Epithelial cell of prostate (primary cell): ENCODE measurements at places on chromosomes 13 and 19.

DNA sequence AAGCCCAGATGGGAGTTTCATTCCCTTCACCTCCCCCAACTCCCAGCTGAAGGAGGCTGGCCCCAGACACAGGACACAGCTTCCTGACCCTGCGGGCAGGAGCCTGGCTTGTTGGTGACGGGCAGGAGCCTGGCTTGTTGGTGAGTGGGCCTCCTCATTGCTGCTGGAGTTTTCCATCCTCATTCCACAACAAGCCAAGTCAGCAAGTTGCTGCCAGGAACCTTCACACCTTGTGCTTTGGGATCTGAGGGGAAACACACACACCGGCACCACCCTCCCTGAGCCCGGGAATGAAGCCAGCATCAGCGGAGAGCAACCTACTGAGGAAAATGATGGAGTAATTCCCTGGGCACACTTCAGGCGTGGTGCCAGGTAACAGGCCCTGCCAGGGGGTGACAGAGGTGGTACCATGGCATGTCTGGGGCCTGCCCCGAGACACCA lies 74.9 kb downstream of the ALOX5AP start:
- DNase-seq = no peak

DNA sequence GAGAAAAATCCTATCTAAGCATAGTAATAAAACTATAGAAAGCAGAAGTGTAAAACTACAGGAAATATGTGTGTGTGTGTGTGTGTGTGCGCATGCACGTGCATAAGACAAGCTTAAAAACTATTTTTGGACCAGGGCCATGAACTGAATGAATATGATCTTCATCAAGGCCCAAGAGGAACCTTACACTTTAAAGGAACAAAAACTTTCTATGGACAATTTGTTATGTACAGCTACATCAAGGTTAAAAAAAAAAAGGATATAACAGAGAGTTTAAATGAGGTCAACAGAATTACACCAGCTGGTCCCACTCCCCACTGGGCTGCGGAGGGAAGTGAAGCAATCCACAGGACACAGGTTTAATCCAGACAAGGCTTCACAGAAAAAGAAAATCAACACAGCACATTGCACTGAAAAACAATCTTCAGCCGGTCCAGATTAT lies 151.1 kb downstream of the LHFPL6 start:
- no peak for DNase-seq

GRCh38 chr19:1227304-1228054 lies 10.3 kb downstream of the CBARP start:
- no peak for DNase-seq

- DNase-seq = no peak
Observed at GRCh38 chr13:46124531-46124966, 19.7 kb upstream of the CPB2 start.

GRCh38 chr13:97119943-97120342 lies 102.2 kb upstream of the MBNL2 start:
- DNase-seq = no peak

DNA sequence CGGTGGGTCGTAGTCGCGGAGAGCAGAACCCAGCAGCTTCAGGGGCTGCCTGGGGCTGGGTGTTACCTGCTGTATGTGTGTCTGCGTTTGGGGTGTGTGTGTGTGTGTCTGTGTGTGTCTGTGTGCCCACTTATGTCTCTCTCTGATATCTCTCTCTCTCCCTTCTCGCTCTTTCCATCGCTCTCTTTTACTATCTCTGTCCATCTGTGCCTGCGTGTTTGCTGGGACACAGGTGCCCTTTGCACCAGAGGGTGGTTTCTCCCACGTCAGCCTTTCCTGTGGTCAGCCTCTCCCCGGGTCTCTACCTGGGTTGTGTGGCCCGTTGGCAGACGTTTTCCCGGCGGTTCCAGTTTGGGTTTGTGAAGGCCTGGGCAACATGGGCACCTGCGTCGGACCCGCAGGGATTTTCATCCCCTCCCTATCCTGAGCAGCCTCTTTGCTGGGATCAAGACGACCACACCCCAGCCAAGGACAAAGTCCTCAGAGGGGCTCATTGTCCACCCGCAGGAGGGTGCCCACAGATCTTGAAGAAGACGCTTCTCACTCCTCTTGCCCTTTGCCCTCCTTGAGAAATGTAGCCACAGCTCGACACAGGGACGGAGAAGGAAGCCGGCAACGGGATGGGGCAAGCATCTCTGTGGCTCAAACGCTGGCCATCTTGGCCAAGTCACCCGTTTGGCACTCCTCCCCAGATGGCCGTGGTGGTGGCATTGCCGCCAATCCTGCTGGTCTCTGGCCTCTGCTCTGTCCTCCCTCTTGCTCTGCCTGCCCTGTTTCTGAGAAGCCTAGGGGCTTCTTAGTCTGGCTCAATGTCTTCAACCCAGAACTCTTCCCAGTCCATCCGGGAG lies 43.3 kb downstream of the ZNF146 start:
- no peak for DNase-seq

- no peak for DNase-seq
Observed at GRCh38 chr19:44635581-44636438, 7.9 kb upstream of the PVR start.

- DNase-seq = no peak
Observed at GRCh38 chr13:112672651-112673284, 17.1 kb upstream of the ATP11A start.

- DNase-seq = no peak
Observed at GRCh38 chr13:53104136-53104535, 75.5 kb downstream of the OLFM4 start.

DNA sequence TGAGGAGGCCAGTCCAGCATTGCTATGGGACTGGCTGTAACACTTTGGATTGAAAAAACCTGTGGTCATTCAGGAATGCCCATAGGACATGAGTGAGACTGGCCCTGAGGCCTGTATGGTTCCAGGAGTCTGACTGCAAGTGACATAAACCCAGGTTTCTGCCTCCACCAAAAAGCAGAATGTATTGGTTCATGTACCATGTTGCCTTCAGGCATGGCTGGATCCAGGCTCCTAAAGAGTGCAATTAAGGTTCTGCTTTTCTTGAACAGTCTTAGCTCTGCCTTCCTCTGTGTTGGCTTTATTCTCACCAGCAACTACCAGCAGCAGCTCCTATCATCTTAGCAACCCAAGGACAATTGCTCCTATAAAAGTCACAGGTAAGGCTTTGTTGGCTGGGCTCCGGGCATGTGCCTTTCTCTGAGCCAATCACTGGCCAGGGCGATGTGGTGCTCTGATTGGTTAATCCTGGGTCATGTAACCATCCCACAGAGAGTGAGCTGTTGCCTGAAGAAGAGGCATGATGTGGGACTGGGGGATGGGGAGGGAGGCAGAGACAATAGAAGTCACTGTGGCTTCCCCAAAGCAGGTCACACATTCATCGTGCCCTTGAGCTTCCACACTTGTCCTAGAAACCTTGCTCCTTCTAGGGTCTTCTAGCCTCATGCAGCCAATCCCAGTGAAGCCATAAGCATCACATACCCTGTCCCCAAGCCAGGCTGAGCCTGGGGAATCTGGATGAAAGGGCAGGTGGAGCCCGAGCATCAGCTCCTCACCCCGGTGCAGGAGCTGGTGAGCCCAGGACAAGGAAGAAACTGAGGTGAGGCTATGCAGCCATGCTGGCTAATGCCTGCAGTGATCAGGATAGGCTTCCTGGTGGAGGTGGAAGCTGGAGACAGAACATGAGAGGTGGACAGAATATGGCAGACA lies 123.9 kb downstream of the URI1 start:
- no peak for DNase-seq

DNA sequence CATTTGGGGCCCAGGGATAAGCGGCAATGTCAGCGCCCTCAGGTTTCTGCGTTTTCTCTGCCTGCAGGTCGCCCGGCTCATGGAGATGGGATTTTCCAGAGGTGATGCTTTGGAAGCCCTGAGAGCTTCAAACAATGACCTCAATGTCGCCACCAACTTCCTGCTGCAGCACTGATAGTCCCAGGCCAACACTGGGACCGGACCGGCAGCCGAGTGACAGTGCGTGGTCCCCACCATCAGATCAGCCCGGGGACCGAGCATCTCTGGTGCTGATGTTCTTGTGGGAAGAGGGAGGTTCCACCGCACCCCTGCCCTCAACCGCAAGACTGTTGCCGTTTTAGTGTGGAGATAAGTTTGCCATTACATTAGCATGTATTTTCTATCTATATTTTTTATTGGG lies 78.0 kb upstream of the GPR183 start:
- no peak for DNase-seq

GRCh38 chr13:26502826-26503225 lies 54.7 kb upstream of the WASF3 start:
- DNase-seq = no peak

DNA sequence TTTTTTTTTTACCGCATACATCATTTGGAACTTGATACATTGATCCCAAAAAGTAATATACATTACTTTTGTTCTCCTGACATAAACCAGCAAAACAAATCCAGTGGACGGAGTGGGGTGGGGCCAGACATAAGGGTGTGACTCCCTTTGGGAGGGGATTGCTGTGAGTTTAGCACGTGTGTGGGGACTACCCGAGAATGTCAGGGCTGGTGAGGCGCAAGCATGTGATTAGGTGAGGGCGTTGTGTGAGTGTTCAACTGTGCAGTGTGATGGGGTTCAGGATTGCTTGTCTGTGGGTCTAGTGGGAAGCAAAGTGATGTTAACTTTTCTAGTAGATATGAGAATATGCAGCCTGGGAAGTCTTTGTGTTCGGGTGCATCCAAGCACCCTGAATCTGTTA lies 468.0 kb downstream of the TSHZ3 start:
- no peak for DNase-seq

DNA sequence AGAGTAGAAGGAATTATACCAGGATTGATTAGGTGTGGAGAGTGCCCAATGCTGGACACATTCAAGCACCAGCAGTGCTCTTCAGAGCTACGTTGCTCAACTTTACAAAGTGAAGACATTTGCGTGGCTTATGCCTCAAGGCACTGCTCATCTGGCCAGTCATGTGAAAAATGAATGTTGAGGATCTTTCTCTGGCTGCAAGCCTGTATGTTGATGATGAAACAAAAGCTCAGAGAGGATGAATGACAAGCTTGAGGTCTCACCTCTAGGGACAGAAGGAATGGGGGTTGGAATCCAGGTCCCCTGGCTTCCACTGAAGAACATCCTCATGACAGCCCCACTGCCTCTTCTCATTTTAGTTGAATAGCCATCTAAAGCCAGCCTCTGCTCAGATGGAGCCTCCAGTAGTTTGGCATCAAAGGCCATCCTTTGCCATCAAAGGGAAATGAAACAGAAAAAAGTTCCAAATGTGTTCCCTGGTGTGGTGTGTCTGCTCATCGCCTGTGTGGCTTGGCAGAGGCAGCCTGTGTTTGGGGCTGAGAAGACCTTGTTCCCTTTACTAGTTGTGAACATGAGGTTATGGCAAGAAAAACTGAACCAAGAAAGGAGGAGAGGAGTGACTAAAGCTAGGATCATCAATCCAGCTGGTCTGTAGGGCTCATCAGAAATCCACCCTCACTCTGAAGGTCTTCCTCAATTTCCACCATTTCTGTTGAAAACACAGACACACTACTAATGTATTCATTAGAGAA lies 114.0 kb upstream of the KL start:
- no peak for DNase-seq

- DNase-seq = no peak
Observed at GRCh38 chr19:6694147-6694815, 24.3 kb upstream of the TNFSF14 start.

DNA sequence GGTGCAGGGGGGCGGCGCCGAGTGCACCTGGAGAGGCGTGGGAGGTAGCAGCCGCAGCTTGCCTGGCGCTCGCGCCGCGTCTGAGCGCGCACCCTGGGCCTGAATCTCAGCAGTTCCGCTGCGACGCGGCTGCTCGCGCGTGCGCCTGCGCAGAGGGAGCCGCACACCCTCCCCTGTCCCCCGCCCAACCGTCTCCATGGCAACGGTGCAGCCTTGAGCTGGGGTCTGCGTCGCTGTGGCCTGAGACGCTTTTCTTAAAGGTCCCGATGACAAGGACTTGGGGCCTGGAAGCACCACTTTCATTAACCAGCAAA lies at the start of gene PNMA8B:
PNMA8B (minus strand) TSS at position 82 of the 314 bp plus-strand sequence. CDS start 402 bp downstream, outside the sequence.
- peak; percentile 44 for DNase-seq

GRCh38 chr19:58374200-58374599 lies 6.6 kb downstream of the ZNF837 start:
- DNase-seq = no peak

DNA sequence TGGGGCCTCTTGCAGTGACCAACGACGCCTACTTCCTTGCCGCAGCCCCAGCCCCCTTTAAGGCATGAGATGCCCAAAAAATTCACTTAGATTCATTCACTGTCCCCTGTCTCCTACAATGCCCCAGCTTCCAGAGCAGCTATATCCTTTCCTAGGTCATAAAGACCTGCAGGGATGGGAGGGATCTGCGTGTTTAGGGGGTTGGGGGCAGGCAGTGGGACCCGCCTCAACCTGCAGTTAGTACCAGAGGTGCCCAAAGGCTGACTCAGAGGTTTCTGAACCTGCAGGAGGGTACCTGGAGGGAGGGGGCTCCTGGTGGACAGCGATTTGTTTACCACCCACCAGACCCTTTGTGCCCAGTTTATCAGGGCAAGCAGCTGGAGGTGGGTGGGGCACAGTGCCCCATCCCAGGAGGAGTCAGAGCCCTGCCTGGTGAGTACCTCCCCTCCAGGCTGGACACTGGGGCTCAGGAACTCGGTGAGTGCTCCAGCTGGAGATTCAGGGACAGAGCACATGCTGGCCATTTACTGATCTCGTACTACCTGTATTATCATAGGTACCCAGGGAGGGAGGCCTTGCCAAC lies 10.1 kb downstream of the RPS28 start:
- no peak for DNase-seq

- DNase-seq = no peak
Observed at GRCh38 chr19:1265615-1266128, 3.5 kb upstream of the CIRBP start.

DNA sequence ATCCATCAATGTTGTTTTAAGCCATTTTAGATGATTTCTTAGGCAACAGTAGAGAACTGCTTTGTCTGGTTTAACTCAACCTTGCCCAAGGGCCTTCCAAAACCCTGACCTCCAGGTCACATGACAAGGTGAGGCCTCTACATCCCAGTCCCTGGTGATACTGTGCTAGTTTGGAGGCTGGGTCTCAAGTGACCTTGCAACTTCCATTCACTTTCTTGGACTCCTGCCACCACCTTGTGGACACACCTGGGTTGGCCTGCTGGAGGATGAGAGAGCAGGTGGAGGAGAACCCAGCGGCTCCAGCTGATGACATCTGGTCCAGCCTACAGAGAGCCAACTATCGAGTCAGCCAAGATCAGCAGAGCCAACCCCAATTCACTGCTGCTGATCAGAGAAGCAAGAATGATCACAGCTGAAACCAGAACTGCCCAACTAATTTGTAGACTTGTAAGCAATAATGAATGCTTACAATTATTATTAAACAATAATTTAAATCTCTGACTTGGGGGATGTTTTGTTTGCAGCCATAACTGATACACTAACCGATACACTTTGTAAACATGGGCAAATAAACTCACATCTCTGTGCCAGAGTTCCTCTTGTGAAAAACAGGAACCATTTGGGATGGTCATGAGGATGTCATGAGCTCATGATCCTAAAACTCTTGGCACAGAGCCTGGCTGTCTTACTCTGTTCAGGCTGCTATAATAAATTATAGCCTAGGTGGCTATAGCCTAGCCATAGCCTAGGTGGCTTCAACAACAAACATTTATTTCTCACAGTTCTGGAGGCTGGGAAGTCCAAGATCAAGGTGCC lies 11.5 kb downstream of the FAM187B start:
- no peak for DNase-seq
